ENCODE measurements at places on chromosomes 16 and 17.

- DNase-seq: no peak
Observed at GRCh38 chr16:1584926-1585484, 26.9 kb downstream of the IFT140 start.

DNA sequence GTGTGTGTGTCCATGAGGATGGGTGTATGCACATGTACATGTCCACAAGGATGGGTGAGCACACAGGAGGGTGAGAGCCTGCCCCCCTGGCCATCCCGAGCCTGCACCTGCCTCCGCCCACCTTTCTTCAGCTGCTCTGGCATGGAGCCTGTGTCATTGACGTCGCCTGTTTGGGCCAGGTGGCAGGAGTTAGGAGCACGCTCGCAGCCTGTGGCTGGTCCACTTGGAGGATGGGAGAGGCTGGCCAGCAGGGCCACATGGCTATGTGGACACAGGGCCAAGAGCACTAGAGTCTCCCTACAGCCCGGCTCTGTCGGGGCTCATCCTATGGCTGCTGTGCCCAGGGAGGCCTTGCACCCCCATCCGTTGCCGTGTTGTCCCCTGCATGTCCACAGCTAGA lies 21.4 kb downstream of the BAHCC1 start:
- DNase-seq: no peak

DNA sequence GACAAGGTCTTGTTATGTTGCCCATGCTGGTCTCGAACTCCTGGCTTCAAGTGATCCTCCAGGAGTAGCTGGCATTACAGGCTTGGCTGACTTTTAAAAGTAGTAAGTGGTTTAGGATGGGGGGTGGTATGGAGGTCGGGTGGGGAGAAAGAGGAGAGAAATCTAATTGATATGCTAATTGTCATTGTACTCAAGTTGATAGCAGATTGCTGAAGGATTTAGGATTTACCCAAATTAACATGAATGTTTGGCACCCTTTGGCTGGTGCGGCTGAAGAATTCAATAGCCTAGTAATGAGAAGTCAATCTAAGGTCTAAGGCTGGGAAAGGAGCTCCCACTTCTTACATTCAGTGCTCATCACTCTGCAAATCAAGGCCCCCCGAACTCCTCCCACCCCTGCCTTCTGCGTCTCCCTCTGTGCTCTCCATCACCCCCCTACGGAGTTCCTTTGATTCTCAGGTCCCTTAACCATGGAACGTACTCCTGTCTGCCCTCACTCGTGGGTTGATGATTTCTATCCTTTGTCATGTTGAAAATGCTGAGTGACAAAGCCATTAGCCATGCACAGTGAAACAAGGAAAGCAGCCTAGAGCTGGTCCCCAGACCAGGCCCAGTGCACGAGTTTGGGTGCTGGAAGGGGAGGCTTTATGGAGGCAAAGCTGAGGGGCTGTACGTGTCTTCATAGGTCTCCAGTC lies 17.3 kb downstream of the CDH13 start:
- no peak for DNase-seq

GRCh38 chr17:10471858-10472257 lies 2.5 kb upstream of the MYH4 start:
- DNase-seq: no peak

DNA sequence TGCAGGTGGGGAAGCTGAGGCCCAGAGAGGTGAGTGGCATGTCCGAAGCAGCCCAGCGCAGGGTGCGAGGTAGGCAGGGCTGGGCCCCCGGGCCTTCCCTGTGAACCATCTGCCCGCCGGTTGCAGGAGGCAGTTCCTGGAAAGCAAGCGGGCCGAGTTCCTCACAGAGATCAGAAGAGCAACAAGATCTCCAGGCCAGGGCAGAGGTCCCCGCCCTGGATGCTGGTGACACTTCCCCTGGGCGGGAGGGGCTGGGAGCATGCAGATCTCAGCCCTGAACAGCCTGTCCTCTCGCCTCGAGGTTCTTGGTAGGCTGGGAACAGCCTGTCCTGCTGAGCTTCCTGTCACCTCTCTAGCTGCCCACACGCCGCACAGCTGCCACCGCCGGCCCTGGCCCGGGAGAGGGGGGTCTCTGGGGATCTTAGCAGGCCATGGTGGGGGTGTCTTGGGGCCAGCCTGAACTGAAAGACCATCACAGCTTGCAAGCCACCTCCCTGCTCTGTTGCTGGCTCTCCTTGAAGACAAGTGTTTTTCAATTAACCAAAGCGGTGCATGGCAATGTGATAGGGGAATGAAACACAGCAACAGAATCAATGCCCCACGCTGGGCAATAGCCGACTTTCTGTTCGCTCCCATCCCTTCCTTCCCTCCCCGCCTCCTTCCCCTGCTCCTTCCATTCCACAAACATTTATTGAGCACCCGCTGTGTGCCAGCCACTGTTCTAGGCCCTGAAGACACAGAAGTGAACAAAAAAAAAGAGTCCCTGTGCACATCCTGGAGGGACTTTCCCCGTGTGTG lies 31.7 kb downstream of the SOCS1 start:
- DNase-seq: peak; percentile 40

DNA sequence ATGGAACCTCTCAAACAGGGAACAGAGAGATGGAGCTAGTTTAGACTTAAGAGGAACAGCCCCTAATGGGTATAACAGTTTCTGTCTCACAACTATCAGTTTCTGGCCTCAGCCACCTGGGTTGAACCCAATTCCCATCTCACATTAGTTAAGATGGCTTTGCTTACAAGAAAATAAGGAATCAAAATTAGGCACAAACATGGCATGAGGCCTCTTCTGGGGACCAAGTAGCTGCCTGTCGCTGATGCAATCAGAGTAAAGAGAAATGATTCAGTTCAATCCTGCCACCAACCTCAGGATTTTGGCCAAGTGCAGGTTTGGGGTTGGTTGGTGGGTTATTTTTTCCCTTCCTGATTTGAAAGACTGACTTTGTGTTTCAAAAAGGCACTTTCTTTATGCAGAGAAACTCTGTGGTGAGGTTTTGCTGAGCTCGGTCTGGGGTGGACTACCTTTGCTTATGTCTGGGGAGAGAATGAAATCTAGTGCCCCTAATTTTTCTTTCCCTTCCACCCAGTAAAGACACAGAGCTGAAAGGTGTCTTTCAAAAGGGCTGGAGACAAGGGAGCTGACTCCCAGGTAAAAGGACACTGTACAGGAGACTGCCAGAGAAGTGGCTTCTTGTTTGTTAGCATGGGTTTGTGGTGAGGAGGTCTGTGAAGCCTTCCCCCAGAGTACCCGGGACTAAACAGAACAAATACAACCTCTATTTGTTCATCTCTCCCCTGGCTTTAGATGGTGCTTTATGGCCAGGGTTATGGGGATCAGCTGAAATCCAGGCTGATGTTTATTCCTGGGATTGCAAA lies 44.8 kb upstream of the NFAT5 start:
- DNase-seq: no peak

DNA sequence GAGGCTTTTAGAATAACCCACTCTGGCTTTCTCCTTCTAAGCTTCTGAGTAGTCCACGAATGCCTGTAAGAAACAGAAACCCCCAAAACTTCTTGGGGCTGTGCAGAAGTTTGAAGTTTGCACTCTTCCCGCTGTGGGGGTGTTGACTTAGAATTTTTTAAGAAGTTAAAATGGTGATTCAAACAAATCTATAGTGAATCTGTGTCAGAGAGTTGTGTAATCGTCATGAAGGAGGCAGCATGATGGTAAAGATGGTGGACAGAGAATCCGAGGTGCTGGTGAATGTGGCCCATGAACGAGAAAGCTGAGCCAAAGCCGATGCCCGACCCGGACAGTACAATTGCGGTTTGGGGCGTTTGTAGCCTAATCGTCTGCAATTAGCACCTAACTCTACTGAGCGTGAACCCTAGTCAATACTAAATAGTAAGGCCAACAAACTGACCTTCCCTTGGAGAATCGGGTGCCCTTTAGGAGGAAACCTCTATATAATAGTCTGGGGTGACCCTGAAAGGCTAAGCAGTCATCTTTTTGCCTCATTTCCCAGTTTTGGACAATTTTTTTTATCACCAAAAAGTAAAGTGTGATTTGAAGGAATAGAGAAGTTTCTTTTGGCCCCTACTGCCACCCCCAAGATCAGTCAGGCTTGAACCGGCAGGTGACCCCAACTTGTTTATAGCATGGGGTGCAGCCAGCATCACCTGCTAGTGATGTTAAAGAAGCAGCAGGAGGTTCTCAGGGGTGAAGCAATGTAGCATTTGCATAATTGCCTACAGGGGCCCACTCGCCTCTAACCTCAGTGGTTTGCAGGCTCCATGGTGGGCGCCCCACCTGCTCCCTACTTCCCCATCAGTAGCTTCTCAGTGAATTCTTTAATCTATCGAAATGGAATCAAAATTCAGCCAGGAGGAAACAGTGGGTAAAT lies 11.2 kb downstream of the IRF8 start:
- DNase-seq: no peak

DNA sequence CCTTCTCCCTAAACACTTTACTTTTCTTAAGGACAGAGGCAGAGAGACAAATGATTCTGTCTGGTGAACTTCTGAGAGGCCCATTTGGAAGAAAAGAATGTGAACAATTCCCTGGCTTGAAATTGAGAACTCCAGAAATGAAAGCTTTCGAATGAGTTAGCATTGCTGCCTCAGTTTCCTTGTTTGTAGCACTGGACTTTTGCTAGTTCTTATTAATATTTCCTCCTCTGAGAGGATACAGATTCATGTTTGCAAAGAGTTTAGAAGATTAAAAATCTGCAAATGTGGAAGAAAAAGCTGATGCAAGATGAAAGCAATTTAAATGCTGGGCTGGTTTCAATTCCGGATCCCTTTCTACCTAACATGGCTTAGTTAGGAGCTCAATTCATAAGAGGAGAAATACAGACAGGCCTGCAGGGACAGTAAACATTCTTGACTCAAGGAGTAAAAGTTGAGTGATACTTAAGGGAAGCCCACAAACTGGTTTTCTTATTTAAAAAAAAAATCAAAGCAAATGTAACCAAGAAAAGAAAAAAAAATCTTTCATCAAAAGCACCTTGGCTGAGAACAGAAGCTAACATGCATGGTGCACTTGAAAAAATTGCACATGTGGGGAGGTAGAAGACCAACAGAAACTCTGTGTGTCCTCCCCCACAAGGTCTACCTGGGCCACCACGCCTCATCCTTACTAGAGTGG lies 27.1 kb downstream of the HNF1B start:
- no peak for DNase-seq

- no peak for DNase-seq
Observed at GRCh38 chr17:39555368-39555767, 52.4 kb downstream of the NEUROD2 start.

- DNase-seq: no peak
Observed at GRCh38 chr17:32946375-32947135, 18.6 kb downstream of the TMEM98 start.

DNA sequence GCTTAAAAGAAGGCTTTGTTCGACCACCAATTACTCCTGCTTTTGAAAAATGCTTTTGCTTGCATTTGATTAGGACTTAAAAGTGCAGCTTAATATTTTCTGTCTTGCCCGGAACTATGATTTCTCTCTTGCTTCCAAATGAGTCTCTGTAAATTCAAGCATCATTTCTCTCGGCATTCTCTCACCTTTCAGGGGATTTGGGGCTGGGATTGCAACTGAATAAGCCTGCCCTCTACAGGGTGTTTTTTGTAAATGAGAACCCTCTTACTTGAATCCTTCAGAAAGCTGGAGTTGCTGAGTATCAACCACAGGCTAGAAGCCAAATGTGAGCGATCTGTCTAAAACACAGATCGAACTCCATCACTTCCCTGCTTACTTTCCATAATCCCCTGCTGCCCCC lies 234.6 kb downstream of the TMEM114 start:
- DNase-seq: no peak

DNA sequence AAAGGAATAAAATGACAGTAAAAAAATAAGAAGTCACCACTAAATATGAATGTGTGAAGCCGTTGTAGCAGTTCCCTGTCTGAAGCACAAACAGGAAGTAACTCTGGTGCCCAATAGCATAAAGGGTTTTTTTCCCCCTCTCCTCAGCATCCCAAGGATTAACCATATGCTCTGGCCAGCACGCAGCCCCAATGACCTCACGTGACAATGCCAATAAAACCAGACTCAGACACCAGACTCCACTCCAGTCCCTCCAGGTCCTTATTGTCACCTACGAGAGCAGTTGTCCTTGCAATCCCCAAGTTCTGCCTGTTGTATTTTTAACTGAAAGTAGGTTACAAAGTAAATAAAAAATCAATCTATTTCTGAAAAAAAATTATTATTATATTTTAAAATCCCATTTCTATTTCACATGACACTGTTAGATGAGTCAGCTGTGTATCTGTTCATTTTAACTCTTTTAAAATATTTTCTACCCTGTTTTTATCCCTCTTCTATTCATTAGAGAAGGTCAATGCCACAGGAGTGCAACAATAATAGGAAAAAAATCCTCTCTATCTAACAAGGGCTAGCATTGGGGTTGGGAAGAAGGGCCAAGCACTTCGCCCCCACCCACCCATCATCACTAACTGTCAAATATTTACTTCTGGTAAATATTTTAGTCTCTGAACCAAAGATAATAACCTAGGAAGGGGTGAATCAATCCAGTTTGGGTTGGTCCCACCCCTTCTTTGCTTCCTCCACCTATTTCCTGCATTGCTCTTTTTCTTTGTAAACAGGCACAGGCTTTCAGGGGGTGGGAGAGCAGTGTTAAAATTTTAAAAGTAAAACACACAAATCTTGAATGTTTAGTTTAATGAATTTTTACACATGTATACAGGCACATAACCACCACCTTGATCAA lies 6.6 kb downstream of the PRAC1 start:
- no peak for DNase-seq

DNA sequence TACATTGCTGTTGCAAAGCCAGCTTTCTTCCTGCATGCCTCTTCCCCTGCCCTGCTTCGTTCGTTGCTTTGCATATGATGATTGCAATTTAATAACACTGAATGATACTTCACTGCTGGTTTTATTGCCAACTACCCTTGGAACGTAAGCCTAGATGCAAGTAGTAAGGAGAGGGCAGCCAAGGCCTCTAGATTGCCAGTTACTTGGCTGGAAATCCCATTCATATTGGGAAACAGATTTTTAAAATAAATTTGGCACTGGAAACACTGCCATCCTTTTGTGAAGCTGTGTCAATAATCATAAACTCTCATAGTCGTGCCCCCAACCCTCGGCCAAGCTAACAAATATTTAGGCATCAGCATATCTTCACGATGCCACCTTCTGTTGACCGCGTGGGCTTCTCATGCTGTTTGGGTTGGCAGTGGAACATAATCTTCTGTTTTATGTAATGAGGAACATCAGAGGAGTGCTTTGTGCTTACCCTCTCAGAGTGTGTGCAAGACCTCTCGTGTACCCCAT lies 86.5 kb downstream of the MAP2K6 start:
- DNase-seq: no peak

- no peak for DNase-seq
Observed at GRCh38 chr17:7912927-7913524, 3.1 kb downstream of the RNF227 start.

All from activated CD8-positive, alpha-beta memory T cell treated with anti-CD3 and anti-CD28 coated beads for 1 hour (primary cell).